ENCODE measurements at places on chromosomes 6 and 20.

DNA sequence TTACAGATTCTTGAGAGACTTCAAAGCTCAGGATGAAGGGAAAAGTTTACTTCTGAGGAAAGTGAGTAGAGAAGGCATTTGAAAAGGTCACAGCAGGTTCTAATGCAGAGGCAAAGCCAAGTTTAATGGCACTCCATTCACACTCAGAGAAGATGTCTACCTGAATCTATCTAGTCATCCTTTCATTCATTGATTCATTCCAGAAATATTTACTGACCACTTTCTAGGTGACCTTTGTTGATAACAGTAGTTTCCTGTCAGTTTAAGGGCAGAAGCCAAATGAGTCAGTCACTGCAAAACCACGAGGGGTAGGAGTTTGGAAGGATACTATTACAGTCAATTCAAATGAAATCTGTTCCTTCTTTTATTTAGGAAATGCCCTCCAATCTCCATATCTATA is 30.8 kb downstream of the FBXO5 start:
- DNase-seq: no peak

GRCh38 chr6:159118924-159119323 is 50.3 kb upstream of the FNDC1 start:
- no peak for DNase-seq

DNA sequence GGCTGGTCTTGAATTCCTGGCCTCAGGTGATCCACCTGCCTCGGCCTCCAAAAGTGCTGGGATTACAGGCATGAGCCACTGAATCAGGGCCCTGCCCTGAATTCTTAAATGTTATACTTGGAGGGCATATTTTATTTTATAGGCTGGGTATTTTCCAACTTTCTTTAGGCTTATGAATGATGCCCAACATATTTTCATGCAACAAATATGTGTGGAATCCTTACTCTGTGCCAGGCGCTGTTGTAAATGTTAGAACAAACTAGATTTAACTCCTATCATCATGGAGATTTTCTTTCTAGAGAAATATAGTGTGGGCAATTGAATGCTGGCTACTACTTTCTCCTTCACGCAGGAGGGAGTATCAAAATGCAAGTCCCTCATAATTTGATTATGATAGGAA is 71.2 kb downstream of the SAMD5 start:
- DNase-seq: no peak

DNA sequence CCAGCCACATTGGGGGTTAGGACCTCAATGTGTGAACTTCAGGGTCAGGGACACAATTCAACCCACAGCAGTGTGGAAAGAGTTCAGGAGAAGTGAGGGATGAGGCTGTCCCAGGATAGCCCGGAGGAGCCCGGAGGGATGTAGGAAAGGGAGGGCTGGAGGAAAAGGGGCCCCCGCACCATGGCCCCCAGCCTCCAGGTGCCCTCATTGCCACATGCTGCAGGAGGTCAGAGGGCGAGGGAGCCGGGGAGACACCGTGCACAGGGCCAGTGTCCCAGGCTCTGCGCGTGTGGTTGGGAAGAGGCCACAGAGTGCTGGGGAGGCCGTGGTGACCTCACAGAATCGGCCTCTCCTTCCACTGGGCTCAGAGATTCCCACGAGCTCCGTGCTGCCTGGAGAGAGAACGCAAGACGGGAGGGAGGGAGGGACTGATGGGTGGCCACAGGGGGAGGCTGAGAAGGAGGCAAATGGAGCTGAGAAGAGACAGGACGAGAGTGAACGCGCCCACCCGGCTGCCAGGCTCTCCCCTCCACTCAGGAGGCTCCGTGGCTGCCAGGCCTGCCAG is 215.1 kb downstream of the DLL1 start:
- DNase-seq: no peak

DNA sequence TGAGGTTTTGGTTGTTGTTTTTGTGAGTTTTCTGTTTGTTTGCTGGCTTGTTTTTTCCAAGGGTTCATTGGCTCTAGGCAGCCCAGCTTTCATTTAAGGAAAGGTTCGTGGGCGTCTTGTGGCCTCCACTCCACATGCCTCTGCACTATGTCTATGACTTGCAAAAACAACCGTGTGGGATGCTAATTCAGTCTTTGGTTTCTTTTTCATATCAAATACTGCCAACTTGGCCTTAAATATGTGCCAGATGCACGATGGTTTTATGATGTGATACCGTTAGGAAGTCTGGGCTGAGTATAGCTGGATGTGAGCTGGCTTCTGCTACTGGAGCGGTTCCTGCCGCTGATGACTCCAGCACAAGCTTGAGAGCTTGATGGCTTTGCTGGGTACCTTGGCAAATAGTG is 96.3 kb downstream of the BMP2 start:
- no peak for DNase-seq

DNA sequence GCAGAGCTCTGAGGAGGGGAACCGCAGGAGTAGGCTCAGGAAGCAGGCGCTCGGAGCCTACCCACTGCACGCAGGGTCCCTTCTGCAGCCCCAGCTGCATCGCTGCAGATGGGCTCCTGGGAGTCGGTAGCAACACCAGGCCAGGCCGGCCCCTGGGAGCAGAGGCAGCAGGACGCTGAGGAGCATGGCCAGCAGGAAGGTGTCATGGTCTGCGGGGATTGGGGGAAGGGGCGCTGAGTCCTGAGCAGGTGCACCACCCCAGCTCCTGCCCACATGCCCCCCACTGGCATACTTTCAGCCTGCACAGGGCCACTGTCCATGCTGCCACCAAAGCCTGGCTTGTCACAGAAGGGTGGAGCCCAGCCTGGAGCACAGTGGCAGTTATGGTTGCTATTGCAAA is 7.7 kb upstream of the GFRA4 start:
- DNase-seq: no peak

DNA sequence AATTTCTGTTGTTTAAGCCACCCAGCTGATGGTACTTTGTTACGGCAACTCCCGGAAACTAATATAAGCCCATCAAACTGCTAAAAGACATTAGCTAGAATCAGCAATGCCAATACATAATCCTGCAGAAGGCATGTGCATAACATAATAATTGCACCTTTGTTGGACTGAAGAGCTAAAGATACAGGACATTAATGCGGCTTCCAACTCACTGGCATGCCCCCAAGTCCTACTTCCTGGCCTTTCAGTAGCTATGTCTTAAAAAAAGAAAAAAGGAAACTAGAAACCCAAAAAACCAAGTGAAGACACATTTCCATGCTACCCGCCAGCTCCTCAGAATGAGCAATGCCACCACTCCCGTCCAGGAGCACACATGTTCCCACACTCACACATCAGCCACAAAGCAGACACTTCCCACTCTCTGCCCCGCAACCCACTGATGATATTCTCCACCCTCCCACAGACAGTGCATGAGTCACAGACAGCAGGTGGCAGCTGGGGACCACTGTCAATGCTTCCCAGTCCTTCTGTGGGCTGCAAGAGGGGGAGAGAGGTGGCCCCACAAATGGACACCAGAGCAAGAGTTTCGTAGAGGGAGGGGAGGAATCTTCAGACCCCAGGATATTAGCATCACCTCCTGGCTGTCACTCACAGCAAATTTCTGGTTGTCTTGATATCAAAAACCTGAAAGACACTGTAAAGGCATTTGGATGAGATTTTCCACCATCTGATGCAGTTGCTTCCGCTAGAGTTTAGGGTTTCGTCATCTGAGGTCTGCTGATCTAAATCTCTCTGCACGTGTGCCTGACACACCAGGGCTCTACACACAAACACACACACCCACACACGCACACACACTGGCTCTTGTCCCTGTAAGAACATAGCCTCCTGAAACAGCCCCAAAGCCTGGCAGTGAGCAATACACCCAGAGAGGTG is 32.8 kb downstream of the GFOD1 start:
- peak; percentile 45 for DNase-seq

GRCh38 chr6:140537211-140537610 is 1162.8 kb upstream of the CITED2 start:
- DNase-seq: no peak

GRCh38 chr20:43461894-43462659 is 4.4 kb downstream of the SRSF6 start:
- no peak for DNase-seq

Measured in CD4-positive, CD25-positive, alpha-beta regulatory T cell (primary cell).